HEK293T (cell line): ENCODE measurements at places on chromosomes 16 and 17.

DNA sequence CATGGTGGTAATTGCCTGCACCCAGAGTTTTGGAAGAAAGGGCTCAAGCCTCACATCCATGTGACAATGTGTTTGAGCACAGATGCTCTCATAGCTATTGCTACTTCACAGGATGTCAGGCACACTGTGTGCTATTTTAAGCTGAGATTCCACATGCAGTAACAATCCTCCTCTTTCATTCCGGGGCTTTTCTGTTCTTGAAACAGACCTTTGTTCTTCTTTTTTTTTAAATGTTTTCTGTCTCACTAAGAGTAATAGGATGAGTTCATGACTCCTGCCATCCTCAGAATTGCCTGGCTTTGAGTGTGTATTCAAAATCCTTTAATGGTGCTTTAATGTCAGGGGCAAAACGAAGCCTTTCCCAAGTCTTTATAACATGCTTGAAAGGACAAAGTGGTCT, 198.9 kb downstream of the ABCC12 start:
- no peak for DNase-seq

- no peak for DNase-seq
Measured at GRCh38 chr17:45070809-45071208, 9.7 kb downstream of the NMT1 start.

GRCh38 chr16:48636521-48636920, 26.5 kb upstream of the N4BP1 start:
- DNase-seq: no peak

- DNase-seq: no peak
Measured at GRCh38 chr16:58970775-58971174, 236.7 kb upstream of the GOT2 start.

DNA sequence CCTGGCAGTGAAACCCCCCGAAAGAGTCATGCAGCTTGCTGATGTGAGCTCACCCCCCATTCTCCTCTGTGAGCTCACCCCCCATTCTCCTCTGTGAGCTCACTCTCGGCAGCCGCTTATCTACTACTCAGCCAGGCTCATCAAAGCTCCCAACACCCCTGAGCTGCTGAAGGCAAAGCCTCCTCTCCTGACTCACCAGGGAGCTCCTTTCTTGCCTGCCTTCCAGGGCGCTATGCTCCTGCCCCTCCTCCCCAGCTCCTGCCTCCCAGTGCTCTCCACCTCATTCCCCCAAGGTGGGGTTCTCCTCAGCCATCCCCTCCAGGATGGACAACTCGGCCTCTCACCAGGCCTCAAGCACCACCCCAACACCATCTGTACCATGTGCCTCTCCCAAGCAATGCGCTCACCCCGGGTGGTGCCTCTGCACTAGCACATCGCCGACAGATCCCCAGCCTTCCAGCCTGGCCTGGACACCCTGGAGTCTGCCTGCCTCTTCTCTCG, 27.7 kb upstream of the FAAP100 start:
- no peak for DNase-seq

DNA sequence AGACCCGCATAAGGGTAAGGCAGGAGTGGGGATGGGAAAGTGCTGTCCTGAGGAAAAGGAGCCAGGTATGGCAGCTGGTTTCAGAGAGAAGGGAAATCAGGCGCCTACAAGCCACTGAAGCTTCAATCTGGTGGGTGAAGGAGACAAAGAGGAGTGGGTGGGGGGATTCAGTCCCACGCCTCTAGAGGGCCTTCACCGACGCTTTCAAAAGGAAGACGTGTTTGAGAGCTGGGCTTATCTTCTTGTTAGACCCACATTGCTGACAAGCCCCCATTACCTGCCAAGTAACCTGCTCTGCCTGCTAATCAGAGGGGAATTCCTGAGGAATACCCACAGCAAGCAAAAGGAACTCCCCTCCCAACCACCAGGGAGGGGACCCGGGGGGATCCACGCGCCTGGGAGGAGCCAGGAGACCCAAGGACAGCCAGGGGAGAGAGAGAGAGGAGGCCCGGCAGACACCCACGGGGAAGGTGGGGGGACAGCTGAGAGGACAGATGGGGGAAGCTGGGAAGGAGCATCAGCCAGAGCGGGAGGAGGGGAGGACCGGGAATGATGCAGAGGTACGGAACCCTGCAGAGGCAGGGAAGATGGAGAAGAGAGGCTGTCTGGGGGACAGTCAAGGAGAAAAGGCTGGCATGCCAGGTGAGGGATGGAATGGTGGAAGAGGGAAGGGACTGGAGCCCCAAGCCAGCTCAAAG, 1.0 kb downstream of the MTMR4 start:
- DNase-seq: no peak

GRCh38 chr16:10699756-10700155, 5.0 kb upstream of the TEKT5 start:
- no peak for DNase-seq

DNA sequence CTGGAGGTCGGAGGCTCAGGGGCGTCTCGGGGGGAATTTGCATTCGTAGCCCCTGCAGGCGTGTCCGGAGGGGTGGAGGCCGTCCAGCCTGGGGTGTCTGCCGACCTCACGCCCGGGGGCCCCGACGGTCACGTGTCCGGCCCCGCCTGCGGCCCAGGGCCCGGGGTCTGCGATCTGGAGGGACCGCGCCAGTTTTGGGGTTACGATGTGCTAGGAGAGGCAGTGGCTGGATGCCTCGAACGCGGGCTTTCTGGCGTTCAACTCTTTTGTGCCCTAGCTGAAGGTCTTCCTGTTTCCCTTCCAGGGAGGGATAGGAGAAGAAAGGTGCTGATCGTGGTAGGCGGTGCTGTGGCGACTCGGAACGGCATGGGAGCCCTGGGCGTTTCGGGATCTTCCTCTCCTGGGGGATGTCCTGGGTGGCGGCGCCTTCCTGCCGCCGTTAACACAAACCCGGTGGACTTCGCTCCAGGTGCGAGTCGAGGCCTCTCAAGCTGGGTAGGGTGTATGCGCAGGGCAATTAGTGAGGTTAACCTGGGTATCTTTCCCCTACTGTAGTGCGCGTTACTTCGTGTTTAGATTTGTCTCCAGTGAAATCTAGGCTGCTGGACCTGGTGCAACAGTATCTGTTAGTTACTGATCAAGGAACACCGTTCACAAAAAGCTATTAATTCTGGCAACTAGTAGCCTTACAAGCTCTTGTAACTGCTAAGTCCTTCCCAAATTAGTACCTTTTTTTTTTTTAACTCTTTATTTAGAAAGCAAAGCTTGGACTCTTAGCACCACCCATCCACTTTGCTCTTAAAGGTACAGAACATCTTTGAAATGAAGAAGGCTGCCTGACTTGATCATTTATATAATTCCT, 1.3 kb downstream of the AKAP1 start:
- DNase-seq: peak; percentile 43

- no peak for DNase-seq
Measured at GRCh38 chr17:77793146-77793970, 165.1 kb upstream of the TNRC6C start.

- DNase-seq: no peak
Measured at GRCh38 chr16:17171250-17172143, 299.3 kb downstream of the XYLT1 start.

- no peak for DNase-seq
Measured at GRCh38 chr17:40349895-40350688, 14.4 kb downstream of the GJD3 start.

- no peak for DNase-seq
Measured at GRCh38 chr17:11622492-11622891, 24.2 kb downstream of the DNAH9 start.

DNA sequence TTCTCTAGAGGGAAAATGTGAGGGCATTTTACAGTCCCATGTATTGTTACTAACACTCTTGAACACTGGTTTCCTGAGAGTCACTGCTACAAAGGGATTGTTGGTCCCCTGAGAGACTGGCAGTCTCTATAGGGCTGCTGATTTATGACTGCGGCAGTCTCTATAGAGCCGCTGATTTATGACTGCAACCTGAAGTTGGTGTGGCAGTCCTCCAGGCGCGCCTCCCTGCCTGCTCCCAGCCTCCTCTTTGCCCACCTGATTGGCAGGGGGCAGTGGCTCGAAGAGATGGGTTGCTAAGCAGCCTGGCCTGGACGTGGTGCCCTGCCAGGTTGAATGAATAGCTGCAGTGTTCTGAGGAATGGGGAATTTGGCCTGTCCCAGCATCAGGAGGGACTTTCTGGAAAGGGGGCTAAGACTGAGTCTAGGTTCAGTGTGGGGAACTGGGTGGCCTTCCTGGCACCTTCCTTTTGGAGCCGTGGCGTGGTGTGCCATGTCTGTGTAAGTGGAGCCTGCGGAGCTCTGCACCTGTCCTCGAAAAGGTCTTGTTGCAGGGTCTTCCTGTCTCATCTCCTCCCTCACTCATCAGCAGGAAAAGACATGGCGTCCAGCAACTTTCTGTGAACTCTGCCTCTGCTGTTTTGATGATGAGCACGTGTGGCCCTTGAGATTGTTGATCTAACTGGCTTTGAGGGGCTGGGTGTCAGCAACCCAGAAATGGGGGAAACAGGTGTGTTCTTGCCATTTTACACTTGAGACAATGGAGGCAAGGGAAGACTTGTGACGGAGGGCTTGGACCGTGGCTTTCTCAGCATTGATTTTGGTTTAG, 24.9 kb downstream of the SAP30BP start:
- DNase-seq: no peak

- DNase-seq: no peak
Measured at GRCh38 chr17:41785091-41785858, 1.2 kb downstream of the JUP start.
